ENCODE measurements at places on chromosomes 4 and X.

DNA sequence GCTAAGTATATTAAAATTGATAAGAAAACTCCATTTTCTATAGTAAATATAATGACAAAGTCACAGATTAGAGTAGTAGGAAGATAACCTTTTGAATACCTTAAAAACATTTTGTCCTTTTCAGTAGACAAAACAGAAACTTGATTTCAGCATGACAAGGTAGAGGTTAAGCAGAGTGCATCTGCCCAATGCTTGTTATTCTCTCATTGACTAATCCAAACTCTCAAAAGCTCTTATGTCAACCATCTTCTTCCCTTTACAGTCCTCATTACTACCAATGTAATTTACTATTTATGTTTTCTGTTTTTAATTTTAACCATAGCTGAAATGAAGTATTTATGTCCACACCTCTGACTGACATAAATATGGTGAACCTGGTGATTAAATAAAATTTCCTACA is 11.1 kb downstream of the NIPAL1 start:
- no peak for DNase-seq

DNA sequence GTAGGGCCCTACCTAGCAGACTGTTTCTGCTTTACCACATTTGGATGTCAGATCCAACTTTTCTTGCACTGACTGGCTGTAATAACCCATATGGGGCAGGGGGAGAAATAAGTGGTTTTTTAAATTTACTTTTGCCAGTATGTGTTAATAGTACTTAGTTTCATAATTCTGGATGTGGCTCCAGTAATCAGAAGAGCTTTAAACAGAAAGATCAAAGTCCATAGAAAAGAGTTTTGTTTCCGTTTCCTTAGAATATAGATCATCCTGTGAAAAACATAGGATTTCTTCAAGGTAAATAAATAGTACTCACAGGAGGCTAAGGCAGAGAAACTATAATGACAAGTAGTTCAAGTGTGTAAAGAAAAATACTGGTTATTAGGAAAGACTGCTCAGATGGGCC is 85.6 kb downstream of the SLC39A8 start:
- DNase-seq: no peak

DNA sequence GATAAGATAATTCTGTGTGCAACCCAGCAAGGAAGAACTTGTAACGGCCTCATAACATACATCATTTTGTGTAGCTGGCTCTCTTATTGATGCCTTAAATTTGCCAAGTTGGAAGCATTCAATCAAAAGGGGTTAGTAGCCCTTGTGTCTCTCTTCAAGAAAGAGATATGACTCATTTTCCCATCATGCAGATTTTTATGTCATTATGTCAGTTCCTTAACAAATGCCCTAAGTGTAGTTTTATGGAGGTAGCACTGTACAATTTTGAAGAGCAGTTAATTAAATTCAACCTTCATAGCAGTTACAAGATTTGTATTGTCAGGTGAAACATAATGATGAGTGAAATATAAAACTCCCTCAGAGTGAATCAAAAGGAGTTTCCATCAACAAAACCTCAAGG is 215.6 kb downstream of the GRIA3 start:
- no peak for DNase-seq

DNA sequence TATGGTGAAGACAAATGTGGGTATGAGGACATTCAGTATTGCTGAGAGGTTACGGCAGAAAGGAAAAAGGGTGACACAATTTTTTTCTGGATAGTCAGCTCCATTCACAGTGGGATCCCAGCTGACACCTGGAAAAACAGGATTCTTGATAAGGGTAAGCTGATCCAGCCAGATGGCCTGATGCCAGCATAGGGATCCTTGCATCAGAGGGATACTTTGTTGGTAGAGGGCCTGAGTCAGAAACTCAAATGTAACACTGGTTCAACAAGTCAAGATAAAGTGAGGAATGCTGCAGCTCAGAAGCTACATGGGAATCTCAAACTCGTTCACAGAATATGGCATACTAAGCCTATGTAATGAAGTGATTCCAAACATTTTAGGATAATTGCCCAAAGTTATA is 726.7 kb downstream of the C4orf33 start:
- no peak for DNase-seq

GRCh38 chr4:107843391-107843790 is 18.7 kb downstream of the SGMS2 start:
- DNase-seq: no peak

- no peak for DNase-seq
Measured at GRCh38 chr4:122710434-122711308, 21.8 kb upstream of the BBS12 start.

GRCh38 chr4:162770761-162771490 is 395.8 kb downstream of the NAF1 start:
- DNase-seq: no peak

GRCh38 chr4:6574747-6575502 is at the start of gene MAN2B2:
Gene MAN2B2 (plus strand): TSS chr4:6575189. CDS start chr4:6575211, 22 bp downstream.
- peak; percentile 31 for DNase-seq

DNA sequence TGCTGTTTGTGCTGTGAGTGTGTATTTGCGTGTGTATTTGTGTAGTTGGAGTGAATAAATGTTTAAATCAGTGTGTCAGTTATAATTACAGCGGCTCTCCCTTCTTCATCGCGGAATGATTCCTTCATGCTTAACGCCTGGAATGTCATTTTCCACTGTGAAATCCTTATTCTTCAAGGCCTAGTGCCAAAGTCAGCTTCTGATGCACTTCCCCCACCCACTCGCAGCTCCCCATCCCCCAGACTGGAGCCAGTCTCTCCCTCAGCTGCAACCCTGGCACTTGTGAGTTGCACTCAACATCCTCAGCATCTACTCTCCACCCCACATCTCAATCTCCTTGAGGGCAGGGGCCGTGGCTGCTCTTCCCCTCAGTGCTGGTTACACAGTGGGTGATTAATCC is 583.0 kb downstream of the BCOR start:
- DNase-seq: no peak

DNA sequence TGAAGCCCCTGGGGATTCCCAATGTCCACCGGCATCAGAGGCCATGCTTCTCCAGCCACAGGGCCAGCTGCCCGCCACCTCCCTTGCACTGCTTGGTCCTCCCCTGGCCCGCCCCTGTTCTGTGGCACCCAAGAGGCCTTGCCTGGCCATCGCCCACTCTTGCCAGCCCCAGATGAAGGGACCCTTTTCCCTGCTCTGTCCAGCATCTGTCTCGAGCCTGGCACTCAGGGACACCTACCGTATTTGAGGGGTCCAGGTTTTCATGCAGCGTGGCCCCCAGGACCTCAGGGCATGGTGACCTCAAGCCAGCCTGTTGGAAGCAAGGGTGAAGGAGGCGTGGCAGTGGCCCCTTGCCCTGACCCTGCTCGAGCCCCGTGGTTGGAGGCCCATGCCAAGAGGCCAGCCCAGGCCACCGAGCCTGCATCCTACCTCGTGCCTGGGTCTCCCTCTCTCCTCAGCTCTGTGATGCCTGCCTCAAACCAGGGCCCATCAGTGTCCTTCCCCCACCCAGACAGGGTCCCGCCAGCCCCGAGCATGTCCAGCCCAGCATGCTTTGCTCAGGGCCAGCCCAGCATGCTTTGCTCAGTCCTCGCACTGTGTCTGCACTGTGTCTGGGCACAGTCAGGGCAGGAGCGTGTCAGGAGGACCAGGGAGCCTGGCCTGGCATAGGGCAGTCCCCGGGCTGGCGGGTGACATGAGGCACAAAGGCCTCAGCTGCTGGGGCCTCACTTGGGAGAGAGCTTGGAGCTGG is 14.3 kb upstream of the FGFR3 start:
- DNase-seq: no peak

GRCh38 chrX:49627086-49627777 is 28.4 kb downstream of the GAGE1 start:
- DNase-seq: no peak

- no peak for DNase-seq
Measured at GRCh38 chrX:3129256-3129655, 88.0 kb downstream of the ARSF start.

GRCh38 chr4:140219567-140219966 is 65.6 kb upstream of the MAML3 start:
- no peak for DNase-seq

DNA sequence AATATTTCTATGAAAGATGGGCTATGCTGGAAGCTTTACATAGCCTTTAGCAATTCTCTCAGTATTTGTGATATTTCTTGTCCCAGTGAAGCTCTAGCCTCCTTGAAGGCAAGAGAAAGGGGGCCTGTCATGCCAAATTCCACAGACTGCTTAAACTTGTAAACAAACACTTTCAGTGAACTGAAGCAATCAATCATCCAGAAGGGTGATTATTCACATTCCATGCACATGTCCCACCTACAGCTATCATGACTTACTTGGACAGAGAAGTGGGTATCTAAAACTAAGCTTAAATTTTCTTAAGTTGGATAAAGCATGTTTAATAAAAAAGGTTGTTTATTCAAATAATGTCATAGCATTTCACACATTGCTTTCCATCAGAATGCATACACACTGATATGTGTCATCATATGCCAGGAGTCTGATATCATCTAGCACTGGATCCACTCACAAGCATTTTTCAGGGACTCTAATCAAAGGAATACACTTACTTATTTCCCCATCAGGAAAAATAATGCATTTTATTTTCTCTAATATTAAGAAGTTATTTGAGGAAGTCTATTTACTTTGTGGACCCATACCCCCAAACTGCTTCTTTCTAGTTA is 1.2 kb upstream of the FSTL5 start:
- DNase-seq: no peak

GRCh38 chrX:31353095-31353494 is 281.3 kb upstream of the FTHL17 start:
- DNase-seq: no peak

GRCh38 chr4:14841801-14842768 is 160.2 kb upstream of the CPEB2 start:
- DNase-seq: peak; percentile 70

DNA sequence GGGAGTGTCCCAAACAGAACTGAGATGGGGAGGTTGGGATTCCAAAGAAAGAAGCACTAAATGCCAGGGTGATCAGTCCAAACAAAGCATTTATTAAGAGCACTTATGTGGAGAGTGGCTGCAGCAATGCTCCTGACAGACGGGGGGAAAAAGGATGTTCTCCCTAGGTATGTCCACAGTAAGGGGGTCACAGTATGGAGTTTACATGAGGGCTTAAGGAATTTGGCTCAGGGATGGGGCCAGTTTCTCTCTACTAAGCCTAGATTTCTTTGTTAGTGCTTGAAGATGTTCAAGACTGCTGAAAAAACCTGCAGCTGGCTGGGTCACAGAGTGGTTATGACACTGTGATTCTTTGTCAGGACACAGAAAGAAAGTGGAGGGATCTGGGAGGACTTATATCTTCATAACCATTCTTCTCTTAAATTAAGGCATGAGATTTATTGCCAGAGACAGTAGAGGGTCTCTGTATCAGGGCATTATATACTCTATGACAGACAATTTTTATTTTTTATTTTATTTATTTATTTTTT is 1468.0 kb downstream of the C4orf33 start:
- no peak for DNase-seq

GRCh38 chrX:82782014-82782413 is 726.1 kb upstream of the POU3F4 start:
- DNase-seq: no peak

DNA sequence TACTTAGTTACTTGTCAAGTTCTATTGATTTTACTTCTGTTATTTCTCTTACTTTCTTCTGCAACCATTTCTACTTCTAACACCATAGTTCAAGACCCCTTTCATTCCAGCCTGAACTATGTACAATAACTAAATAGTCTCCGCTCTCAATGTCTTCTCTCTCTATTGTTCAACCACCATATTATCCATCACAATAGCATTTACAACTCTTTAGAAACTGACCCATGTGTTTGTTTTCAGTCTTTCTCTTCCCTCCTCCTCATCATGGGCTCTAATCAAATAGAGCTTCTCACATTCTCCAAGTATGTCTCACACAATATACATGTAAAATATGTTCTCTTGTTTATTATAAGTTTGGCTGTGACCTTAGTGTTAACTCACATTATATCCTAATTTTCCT is 143.6 kb downstream of the ZAR1 start:
- no peak for DNase-seq

DNA sequence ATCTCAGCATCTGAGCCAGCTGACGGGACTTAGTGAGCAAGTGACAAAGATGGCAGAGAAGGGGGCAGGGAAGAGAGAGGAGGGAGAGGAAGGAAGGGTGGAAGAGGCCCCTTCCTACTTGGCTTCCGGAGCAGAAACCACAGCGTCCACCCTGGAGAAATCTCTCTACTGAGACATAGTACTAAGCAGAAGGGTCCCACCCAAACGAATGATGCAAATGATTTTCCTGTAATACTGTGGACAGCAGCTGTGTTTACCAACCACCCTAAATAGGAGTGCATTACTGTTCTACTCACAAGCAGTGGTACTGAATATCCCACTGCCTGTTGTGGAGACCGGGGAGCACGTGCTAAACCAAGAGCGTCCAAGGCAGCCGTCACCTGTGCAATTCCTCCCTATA is 29.4 kb downstream of the DTHD1 start:
- DNase-seq: no peak

DNA sequence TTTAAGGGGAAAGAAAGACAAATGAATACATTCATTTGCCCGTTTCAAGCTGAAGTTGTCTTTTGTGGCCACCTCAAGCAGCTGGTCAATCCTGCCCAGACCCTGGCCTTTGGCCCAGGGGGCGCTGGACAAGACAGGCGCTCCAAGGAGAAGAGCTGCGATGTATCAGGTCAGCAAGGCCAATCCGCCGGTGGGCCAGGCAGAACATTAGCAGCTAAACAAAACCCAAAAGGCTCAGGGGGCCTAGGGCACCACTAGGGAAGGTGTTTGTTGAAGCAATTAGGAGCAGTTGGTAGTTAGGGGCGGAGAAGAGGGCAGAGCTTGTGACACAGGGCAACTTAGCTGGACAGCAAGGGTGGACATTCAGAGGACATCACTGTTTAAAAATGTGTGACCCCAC is 60.8 kb upstream of the TMEM33 start:
- DNase-seq: no peak

DNA sequence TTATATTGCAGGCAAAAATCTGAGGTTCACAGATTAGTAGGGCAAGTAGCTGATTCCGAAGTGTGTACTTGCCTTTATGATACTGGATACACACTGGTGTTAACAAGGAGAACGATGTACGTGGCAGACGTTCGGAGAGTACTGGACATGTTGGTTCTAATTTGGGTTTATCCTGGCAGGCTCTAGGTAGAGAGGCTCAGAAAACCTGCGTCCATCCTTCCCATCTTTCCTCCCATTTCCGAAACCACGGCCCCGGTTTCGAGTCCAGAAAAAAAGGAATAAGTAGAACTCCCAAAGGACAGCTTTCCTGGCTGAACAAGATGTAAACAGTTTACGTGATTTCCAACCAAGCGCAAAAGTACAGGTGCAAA is 351 bp upstream of the SLC30A9 start:
- DNase-seq: no peak

DNA sequence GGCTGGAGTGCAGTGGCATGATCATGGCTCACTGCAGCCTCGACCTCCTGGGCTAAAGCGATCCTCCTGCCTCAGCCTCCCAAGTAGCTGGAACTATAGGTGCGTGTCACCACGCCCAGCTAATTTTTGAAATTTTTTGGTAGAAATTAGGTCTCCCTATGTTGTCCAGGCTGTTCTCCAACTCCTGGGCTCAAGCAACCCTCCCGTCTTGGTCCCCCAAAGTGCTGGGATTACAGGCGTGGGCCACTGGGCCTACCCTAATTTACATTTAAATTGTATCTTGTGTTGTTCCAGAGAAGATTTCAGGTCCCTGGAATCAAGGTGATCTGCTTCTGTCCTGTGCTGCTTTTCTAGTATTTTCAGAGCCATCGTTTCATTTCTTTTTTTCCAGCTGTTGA is 1.2 kb upstream of the LRPAP1 start:
- DNase-seq: no peak

- no peak for DNase-seq
Measured at GRCh38 chrX:110914281-110914680, 118.7 kb upstream of the CHRDL1 start.
